Suppressor macrophage treated with lipopolysaccharide for 1 hour (primary cell): ENCODE measurements at places on chromosomes 6 and 20.

DNA sequence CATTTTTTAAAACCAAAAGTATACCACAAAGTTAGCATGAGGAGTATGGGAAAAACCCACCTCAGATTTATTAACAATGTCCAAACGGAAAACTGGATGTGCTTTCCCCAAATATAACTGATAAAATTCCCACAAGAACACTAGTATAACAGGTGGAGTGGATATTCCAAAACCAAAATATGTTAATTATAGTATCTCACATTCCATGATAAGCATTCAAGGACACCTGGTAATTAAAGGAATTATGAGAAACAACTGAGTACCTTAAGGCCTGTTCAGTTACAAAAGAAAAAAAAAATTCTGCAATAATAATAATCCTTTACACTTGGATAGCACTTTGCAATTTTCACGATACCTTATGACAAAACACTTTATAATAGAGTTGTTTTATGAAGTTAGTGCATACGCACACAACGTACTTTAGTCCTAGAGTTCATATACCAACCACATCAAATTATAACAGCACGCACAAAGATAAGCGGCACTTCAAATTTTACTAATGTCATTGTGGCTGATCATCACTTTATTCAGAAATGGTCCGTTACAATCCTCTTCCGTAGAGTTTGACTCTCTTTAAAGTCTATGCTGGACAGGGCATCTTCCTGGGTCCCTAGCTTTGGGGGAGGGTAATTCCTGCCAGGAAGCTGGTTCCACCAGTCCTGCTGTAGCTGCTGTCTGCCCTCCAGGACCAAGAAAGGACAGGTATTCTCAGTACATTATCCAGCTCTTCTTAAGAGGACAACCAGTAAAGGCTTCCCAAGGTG lies 1.7 kb downstream of the CDK19 start:
- no peak for DNase-seq

- DNase-seq, result no peak
Measured at GRCh38 chr6:21227486-21227885, 366.1 kb upstream of the SOX4 start.

GRCh38 chr6:170438402-170438753 lies 114.7 kb downstream of the PSMB1 start:
- peak; percentile 78 for DNase-seq

DNA sequence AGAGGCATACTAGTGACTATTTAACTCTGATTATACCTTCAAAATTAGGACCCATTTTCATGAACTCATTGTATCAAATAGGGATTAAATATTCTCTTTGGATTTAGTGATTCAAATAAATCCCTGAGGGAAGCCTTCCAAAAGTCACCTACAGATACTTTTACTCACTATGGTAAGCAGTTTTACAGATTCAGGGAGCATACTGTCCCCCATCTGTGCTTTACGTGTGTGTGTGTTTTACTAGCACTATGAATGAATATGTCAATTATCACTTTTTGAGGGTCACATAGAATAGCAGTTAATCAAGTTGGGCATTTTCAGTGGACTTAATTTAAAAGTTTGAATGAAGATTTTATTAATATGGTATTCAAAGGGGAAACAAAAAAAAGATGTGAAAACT lies 96.7 kb downstream of the EPHA7 start:
- no peak for DNase-seq

GRCh38 chr20:33516882-33517281 lies 27.0 kb downstream of the CBFA2T2 start:
- no peak for DNase-seq

- DNase-seq, result peak; percentile 81
Measured at GRCh38 chr6:104326173-104327001, 533.3 kb downstream of the HACE1 start.

DNA sequence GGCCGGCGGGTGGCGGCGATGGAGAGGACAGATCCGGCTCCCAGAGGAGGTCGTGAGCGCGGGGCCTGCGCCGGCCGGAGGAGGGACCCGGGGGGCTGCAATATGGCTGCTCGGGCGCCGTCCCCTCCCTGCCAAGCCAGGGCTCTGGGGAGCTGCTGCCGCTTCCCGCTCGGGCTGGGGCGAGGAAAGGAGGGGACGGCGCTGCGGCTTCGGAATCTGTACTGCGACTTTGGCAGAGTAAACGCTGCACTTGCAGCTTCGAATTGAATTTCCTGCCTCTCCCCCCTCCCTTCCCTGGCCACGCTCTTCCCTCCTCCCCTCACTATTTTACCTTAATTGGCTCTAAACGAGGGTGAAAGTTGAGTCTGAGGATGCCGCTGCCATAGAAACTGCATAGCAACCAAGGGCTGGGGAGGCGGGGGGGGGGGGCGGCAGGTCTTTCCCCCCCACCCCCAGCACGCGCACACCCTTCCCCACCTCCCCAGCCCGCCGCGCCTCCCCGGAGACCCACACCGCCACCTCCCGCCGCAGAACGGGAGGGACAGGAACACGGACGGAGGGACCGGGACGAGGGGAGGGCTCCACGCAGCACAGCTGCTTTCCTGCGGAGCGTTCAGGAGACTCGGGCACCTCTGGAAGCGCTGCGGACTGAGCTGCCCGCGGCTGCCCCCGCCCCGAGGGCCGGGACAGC lies 93.9 kb downstream of the RNASET2 start:
- no peak for DNase-seq

- no peak for DNase-seq
Measured at GRCh38 chr20:47989957-47990356, 204.7 kb upstream of the SULF2 start.

DNA sequence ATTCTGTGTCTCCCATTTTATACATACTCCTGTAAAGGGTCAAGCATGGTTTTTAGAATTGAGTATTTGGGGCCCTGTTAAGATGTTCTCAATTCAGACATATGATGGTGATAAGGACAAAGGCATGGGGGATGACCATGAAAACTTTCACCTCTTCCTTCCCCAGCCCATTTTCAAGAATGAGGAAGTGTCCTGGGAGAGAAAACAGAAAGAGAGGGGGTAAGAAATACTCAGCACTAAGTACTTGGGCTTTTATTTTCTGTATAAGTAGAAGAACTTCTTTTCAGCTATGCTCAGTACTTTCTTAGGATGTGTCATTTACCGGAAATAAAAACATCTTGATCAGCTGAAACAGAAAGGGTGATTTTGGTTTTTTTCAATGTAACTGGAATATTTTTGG lies 10.9 kb upstream of the MBOAT1 start:
- DNase-seq, result peak; percentile 80

- DNase-seq, result no peak
Measured at GRCh38 chr6:4289770-4290320, 154.5 kb upstream of the ECI2 start.

DNA sequence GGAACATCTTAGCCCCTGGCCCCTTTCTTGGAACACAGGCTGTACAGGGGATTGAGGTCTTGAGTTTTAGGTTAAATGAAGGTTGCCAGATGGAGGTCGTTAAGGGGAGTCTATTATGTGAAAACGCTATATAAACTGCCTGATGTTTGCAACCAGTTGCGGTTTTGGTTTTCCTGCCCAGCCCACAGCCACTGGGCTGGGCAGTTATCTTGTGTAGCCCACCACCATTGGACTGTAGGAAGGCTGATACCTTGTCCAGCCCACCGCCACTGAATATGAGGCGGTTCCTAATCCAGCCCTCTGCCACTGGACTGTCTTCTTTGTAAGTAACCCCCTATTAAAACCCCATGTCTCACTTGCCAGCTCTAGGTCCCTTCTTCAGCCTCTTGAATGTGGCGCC lies 42.3 kb upstream of the COL21A1 start:
- no peak for DNase-seq

GRCh38 chr6:47057830-47058540 lies 15.9 kb upstream of the ADGRF1 start:
- no peak for DNase-seq

- no peak for DNase-seq
Measured at GRCh38 chr20:34986311-34987287, 30.9 kb downstream of the MYH7B start.

DNA sequence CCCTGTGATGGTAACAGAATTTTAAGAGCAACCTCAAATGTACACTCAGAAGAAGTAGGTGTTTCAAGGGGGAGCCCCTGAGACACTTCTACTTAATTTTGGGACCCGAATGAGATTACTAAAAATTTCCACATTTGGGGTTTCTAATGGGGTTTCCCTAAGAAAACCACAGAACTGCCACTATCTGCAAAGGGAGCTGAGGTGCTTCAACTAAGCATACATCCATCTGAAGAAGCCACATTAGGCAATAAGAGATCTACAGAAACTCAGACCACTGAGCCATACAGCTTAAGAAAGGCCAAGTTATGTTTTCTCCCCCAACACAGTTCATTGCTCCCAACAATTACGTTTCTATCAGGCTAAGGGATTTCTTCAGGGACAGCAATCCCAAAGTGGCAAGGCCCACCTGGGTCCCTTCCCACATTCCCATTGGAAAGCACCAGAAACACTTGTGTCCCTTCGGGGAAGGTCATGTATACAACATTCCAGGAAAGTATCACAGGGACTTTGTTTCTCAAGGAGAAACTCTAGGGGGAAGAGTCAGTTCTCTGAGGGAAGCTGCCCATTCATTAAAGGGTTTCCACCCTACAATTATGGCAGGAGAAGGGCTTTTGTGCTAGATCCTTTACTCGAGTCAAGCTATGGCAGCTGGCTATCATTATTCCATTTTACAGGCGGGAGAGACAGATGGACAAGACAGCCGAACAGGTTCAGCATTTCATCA lies 5.0 kb downstream of the BCL2L1 start:
- DNase-seq, result peak; percentile 85
